ENCODE measurements at places on chromosomes 5 and 9. TPM values are rescaled to one million over a fixed set of nuclear protein-coding genes. Genes with fewer than 3 reads are reported as not detected.
A peak's percentile ranks its signal among the peaks of the same experiment; 100 is the strongest.

- no peak for DNase-seq
These were observed 159.0 kb downstream of the HACD4 start for GRCh38 chr9:20872340-20872977.

Gene PCSK5
- 123 TPM for polyA plus RNA-seq

GRCh38 chr9:96256800-96257199 is 45.2 kb downstream of the HSD17B3 start:
- DNase-seq = no peak

DNA sequence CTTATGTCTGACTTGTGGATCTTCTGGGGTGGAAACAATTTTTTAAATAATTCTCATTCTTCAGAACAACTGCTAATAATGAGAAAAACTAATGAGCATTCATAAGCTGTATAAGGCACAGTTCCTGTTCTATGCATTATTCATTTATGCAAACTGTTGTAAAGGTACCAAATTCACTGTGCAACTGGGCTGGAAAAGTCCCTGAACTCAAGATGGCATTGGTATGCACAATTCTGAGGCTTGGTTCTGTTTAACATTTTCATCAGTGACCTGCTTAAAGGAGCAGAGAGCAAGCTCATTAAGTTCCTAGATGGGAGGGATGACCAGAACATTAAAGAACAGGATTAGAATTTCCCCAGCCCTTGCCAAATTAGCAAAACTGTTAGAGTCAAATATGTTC is 104.5 kb downstream of the RFK start:
- DNase-seq = no peak

- no peak for DNase-seq
These were observed 38.8 kb upstream of the STARD4 start for GRCh38 chr5:111551161-111551560.

DNA sequence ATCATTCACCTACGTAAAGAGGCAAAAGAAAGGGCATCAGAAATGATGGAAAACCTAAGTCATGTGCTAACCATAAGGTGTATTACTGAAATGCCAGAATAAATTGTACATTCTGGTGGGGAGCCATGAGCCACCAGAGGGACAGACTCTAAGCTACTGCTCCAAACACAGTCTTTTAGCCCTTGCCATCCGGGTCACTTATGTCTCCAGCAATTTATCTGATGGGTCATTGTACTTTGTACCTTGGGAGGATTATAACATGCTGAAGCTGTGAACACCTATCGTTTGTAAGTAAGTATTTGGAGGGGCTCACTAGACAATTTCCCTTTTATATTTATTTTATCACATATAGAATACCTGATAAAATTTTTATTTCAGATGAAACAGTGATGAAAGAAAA is 495.1 kb downstream of the KIF4B start:
- peak; percentile 22 for DNase-seq

Gene HAND1
- polyA plus RNA-seq = 7.8 TPM

GRCh38 chr5:153831973-153832372 is 206.7 kb downstream of the FAM114A2 start:
- DNase-seq = no peak

DNA sequence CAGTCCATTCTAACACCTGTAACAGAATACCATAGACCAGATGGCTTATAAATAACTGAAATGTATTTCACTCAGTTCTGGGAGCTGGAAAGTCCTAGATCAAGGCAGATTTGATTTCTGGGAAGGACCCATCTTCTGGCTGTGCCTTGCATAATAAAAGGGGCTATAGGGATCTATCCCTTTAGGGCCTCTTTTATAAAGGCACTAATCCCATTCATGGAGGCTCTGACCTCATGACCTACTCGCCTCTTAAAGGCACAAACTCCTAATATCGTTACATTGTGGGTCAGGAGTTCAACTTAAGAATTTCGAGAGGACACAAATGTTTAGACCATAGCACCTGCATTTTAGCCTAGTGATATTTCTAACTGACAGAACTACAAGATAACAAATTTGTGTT is 619.0 kb downstream of the CDH18 start:
- no peak for DNase-seq

Gene HMMR
- polyA plus RNA-seq = 10.0 TPM

DNA sequence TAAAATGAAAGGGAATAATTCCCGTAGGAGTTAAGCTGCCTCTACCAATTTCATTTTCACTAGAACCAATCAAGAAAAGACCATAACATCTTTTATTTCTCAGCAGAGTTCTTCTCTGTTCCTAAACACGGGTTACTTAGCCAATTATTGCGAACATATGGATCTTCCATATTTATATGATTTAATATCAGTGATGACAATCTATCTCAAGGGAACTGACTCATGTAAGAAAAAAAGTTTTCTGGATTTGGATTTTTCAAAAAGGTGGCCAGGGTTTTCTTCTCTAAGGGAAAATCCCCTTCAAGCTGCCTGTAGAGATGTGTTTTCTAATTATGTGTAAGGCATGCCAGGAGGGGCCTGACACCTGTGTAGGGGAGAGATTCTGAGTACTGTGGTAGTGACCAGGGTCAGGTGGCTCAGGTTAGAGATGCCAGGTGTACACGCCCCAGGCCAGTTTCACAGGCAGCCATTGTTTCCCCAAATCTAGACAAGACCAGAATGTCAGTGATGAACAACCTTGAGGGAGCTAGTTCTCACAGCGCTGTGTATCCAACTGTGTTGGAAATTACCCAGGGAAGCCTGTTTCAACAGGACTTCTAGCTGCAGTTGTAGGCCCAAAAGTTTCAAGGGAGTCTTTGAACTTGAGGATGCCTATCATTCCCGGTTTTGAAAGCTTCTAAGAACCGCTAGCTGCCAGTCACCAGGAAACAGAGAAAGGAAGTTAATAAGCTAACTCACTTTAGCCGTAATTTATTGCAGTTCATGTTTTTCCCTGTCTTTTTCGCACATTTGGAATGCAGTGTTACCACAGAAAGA is 572.5 kb upstream of the RGMB start:
- DNase-seq = no peak

Gene ITK
- 1.5 TPM for polyA plus RNA-seq

DNA sequence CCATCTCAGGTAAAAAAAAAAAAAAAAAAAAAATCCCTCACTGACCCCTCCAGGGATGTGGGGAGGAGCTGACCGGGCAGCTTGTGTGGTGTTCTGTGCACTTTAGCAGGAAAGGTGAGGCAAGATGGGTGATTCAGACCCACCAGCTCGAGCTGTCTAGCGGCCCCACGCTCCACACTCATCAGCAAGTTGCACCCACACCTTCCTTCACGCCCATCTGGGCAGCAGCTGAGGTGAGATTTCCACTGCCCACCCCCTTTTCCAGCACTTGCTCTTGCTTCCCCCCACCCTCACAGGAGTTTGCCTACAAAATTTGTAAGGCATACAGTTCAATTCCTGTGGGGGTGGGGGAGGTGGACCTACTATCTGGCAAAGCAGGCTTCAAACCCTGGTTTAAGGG is 58.7 kb upstream of the ZNF354B start:
- DNase-seq = no peak

DNA sequence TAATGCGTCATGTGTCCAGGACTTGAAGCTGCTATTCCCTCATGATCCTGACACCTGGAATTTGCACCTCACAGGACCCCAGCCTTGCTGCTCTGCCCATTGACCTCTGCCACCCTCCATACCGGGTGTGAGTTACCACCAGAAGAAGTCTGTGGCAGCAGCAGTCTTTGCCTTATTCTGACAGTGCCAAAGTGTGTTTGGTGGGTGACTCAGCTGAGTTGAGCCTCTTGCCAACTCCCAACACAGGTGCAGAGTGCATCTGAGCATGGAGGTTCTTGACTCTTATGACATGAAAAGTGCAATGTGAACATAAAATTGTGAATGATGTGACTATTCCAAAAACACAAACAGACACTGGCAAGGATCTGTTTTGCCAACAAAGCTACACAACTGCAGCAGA is 1166.5 kb upstream of the CDH18 start:
- DNase-seq = no peak

DNA sequence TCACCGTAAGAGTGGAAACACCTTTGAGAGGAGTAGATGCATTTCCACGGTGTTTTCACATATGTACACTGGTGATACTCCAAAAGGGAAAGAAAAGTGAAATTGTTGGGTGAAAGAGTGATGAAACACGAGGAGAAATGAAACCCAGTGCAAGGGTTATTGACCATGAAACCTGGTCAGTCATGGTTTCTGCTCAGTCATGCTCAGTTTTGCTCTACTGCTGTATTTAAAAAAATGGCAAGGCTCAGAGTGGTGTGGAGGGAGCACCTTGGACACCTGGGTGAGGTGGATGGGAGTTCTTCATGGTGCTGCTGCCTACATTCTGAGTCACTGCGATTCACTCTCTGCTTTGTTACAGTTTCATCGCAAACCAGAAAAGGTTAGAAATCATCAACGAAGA is 32.3 kb downstream of the NTRK2 start:
- DNase-seq = no peak

Gene S100Z
- 0.51 TPM for polyA plus RNA-seq

Gene ADAMTSL2
- 0.69 TPM for polyA plus RNA-seq

GRCh38 chr5:66826696-66827095 is 230.5 kb downstream of the MAST4 start:
- DNase-seq = no peak

GRCh38 chr9:110443866-110444220 is 106.2 kb upstream of the TXNDC8 start:
- no peak for DNase-seq

- DNase-seq = no peak
These were observed 229.5 kb downstream of the PAPPA start for GRCh38 chr9:116383133-116383532.

Gene S1PR3
- polyA plus RNA-seq = 10.4 TPM

- no peak for DNase-seq
These were observed 23.2 kb upstream of the LRRC14B start for GRCh38 chr5:167982-168660.

Gene ARL15
- 41.5 TPM for polyA plus RNA-seq

DNA sequence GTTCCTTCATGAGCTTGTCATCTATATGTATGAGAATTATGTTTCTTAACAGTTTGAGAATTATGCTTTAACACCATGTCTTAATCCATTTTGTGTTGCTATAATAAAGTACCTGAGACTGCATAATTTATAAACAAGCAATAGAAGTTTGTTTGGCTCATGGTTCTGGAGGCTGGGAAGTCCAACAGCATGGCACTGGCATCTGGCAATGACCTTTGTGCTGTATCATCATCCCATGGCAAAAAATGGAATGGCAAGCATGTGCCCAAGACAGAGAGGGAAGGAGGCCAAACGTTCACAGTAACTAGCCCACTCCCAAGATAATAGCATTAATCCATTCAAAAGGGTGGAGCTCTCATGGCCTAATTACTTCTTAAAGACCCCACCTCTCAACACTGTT is 67.6 kb downstream of the MTX3 start:
- no peak for DNase-seq

GRCh38 chr5:181028032-181028819 is 11.8 kb upstream of the BTNL9 start:
- DNase-seq = no peak

GRCh38 chr5:113183694-113184093 is 207.1 kb downstream of the DCP2 start:
- no peak for DNase-seq

Gene SH2D3C
- polyA plus RNA-seq = 7.4 TPM

GRCh38 chr9:68932458-68932857 is 81.5 kb downstream of the PRKACG start:
- no peak for DNase-seq

- DNase-seq = no peak
These were observed 351.0 kb upstream of the SLC24A2 start for GRCh38 chr9:20139763-20140290.

GRCh38 chr9:95807326-95807947 is 68.1 kb upstream of the ERCC6L2 start:
- peak; percentile 12 for DNase-seq

DNA sequence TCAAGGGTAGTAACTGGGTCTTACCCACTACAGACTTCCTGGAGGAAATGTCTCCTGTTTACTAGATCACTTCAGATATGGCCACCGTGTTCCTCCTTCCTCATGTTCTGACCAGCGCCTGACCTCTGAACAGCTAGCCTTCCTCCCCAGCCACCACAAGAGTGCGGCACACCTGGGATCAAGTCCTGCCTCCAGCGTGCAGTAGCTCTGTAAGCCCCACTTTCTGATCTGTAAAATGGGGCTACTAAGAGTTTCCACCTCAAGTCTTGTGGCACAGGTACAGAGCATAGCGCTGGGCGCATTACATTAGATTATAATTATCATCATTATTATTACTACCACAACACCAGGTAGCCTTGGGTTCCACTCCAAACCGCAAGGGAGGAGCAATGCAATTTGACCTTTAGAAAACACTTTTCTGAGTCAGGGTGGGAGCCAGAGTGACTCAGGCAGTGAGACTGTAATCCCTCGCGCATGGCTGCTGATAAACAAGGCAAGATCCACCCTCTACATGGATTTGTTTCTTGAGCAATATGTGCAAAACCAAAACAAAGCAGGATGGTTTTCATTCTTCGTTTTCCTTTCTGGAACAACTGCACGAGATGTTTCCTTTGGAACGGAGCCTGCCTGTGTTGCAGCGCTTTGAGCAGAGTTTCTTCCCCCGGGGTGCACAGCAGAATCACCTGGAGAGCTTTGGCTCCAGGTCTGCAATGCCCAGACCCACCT is 65.0 kb upstream of the ANGPTL2 start:
- peak; percentile 71 for DNase-seq

Gene CEL
- polyA plus RNA-seq = 268 TPM

- DNase-seq = no peak
These were observed 9.4 kb upstream of the CARD19 start for GRCh38 chr9:93086447-93087224.

DNA sequence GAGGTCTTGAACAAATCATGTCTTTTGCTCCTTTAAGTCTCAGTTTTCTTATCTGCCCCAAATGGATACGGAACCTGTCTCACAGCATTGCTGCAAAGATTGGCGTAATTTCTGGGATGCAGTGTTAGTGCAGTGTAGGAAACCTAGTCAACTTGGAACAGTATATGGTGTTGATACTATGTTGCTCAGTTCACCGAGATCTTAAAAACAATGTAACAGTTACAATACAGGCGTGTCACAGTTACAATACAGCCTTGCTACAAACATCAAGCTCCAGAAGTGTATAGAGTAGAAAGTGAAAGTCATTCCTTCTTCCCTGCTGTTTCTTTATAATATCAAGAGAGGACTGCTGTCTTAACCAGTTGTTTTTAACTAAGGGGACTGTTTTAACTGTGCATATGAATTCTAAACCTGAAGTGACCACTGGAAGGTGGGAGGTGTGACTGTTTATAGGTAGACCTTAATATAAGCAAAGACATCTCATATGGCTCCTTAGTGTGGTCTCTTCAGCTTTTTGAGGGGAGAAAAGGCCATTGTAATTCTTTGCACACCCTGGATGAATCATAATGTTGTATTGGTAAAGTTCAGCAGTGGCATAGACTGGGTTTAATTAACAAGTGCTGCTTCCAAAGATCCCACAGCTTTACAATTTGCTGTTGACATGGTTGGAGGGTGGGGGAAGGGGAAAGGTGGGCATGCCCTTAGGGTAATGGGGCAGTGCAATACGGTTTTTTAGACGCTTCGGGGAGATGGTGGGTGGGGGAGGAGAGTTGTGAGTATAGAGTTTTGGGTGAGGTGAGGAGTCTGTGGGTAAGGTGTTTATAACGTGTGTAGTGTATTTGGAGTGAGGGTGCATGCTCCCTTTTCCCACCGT is 12.9 kb downstream of the PRRC2B start:
- peak; percentile 39 for DNase-seq

Gene CCDC107
- polyA plus RNA-seq = 17.6 TPM

- peak; percentile 99 for DNase-seq
These were observed 12.7 kb downstream of the IRF1 start for GRCh38 chr5:132477784-132478365.

Gene PCDHB16
- 1.1 TPM for polyA plus RNA-seq
